NCI-H524 treated with DMSO at 0.1 percent for 48 hours (cell line): ENCODE measurements at places on chromosomes 7 and 10.

GRCh38 chr7:129169171-129169671 lies 19.2 kb upstream of the SMO start:
- no peak for DNase-seq

DNA sequence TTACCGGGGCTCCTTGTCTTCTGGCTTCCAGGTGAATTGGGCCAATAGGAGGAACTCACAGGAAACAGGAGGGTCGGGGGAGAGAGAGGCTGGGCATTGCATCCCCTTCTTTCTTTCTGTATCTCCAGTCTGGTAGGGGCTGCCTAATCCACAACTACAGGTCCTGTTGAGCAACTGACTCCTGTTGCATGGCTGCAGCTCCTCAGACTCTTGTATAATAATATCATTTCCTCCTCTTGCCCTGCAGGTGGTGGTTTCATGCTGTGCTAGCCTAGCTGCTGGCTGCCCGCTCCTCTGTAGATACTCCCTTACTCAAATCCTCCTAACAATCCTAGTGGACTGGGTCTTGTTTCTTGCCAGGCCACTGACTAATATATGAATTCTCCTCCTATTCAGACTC lies 276.5 kb upstream of the SMIM30 start:
- DNase-seq, result no peak

DNA sequence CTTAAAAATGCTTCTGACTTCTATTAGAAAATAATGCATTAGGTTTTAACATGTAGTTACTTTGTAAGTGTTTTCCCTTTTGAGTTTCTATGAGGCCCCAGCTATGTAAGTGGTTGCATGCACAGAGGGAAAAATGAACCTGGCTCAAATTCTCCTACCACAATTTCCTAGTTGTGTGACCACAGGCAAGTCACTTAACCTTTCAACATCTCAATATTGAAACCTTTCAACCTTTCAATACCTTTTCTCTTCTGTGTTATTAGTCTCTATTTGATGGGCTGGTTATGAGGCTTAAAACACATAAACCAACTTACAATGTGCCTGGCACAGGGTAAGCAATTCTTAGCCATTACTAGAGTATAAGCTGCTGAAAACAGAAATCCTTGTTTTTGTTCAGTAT lies 203.0 kb downstream of the KCND2 start:
- no peak for DNase-seq

DNA sequence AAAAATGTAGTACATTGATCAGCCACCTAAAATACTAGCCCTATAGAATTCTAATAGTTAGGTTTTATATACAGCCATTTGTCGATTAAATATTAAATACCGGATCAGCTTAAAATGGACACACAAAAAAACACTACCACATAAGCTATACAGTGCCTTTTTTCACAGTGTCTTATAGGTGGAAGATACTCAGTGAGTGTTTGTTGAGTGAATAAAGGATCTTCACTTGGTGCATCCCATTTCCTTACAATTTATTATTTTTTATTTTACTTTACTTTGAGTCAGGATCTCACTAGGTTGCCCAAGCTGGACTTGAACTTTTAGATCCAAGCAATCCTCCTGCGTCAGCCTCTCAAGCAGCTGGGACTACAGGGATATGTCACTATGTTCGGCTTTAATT lies 335.4 kb upstream of the KAT6B start:
- DNase-seq, result no peak

GRCh38 chr10:86968271-86968993 lies at the start of gene ADIRF:
ADIRF (plus strand) TSS chr10:86968482; CDS start chr10:86968545, 63 bp downstream.
- DNase-seq, result no peak

DNA sequence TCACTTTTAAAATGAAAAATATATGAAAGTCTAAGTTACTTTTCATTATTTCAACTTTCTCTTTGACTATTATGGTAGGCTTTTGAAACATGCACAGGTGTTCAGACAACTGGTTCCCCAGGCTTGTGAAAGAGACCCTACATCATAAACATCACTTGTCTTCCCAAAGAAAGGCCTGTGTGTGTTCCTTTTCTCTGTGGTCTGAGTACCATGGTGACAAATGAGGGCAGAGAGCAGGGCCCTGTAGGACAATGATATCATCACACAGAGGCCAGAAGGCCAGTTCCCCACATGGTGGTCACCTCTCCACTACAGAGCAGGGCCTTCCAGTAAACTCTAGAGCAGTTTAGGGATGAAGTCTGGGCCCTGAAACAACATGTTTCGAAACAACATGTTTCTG lies 288.8 kb downstream of the USP6NL start:
- no peak for DNase-seq

DNA sequence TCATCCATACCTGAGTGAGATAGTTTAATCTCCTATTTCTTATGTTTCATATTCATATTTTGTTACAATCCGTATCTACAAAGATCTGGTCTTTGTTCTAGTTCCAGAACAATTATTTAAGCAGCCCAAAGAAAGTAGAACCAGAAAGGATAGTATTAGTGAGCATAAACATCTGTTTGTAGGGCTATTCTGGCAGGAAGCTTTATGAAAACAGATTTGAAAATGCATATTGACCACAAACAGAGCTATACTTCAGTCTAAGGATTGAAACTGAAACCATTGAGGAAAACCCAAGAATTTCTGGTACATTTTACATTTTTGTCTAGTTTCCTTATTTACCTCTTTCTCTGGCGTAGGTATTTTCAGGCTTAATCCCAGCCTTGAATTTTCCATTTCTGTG lies 28.1 kb downstream of the LRGUK start:
- DNase-seq, result no peak

DNA sequence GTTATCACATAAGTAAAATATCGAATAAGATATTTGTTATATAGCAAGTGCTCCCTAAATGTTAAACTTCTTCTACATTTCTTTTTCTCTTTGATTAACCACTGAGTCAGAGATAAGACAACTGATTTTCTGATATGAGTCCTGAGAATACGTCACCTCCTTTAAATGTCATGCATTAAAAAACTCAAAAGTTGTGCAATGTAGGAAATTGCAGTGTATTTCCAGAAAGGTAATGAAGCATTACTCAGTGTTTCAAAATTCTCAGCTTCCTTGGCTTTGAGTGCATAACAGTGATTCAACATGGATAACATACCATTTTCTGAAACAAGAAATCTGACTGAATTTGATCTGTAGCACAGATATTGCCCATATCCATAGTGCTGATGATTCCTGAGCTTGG lies 155.8 kb downstream of the BMPER start:
- no peak for DNase-seq

DNA sequence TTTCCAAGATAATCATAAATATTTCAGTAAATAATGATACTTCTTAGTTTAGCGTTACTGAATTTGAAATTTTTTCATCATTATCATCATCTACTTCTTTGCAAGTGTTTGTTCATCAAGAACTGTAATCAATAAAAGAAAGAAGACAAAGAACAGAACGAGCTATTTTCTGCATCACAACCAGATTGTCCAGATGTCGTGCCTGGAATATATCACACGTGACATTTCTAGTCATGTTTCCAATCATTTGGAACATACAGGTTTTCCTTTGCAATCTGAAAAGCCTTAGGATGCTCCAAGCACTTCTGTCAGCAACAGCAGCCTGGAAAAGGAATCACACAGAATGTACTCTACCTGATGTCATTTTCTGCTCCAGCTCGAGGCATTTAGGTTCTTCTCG lies 107.4 kb downstream of the FAM107B start:
- DNase-seq, result no peak

DNA sequence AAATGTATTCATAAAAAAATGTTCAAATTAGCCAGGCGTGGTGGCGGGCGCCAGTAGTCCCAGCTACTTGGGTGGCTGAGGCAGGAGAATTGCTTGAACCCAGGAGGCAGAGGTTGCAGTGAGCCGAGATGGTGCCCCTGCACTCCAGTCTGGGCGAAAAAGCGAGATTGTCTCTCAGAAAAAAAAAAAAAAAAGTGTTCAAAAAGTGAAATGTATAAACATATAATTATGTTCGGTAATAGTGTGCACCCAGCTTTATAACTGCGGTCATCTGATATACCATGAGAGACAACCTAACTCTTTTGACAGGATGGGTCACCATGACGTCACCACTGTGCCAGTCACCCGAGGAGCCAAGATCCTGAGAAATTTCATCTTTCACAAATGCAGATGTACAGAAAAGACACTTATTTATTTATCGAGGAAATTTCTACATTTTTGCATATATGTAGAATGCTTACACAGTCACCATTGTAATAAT lies 594 bp upstream of the RP9 start:
- DNase-seq, result no peak

- DNase-seq, result no peak
Observed at GRCh38 chr7:119596651-119597050, 676.3 kb upstream of the KCND2 start.

- DNase-seq, result no peak
Observed at GRCh38 chr7:101377189-101377736, 14.6 kb downstream of the COL26A1 start.

DNA sequence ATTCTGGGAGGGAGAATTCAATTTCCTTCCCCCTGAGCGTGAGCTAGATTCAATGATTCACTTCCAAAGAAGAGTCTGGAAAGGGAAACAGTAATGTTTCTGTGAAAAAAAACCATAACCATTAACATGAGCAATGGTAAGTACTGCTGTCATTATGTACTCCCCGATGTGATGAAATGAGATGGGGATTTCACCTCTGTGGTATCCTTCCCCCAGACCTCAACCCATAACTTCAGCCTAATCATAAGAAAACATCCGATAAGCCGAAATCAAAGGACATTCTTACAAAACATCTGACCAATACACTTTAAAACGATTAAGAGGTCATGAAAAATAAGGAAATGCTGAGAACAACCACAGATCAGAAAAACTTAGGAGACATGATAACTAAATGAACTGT lies 27.2 kb downstream of the EZH2 start:
- no peak for DNase-seq

GRCh38 chr10:89889606-89890005 lies 188.2 kb downstream of the KIF20B start:
- DNase-seq, result no peak

- DNase-seq, result no peak
Observed at GRCh38 chr7:154441811-154442210, 389.6 kb downstream of the DPP6 start.

DNA sequence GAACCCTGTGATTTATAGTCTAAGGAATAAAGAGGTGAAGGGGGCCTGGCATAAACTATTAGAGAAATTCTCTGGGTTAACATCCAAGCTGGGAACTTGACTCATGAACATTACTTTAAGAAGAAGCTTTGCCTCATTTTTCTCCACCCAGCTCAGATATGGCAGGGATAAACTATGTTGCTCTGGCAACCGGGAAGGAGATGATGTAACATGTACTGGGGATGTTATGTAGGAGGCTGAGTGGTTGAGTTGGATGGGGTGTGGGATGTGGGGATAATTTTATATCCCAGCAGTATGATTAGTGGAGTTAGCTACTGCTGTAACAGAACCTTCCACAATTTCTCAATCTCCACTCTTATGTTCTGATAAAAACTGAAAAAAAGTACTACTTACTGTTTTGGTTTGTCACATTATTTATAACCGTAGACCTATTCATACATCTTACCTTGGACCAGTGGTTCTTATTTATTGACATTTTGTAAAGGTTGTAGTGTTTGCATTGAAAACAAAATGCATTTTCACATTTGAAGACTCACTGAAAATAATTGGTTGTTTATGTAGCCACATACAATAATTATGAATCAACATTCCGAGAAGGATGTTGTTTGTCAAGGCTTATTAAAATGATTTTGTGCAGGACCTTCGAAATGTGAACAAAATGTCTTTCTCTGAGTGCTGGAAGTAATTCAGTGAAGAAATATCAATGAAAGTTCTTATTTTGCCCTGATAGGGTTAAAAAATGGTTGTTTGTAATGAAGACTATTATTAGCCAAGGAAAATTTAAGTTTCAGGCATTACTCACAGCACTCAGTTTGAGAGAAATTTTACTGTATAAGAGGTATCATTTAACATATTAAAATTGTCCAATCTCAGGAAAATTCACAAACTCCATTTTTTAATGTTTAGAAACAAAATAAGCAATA lies 1.3 kb downstream of the OR2F2 start:
- no peak for DNase-seq
